ENCODE measurements at places on chromosomes 5 and 9.

DNA sequence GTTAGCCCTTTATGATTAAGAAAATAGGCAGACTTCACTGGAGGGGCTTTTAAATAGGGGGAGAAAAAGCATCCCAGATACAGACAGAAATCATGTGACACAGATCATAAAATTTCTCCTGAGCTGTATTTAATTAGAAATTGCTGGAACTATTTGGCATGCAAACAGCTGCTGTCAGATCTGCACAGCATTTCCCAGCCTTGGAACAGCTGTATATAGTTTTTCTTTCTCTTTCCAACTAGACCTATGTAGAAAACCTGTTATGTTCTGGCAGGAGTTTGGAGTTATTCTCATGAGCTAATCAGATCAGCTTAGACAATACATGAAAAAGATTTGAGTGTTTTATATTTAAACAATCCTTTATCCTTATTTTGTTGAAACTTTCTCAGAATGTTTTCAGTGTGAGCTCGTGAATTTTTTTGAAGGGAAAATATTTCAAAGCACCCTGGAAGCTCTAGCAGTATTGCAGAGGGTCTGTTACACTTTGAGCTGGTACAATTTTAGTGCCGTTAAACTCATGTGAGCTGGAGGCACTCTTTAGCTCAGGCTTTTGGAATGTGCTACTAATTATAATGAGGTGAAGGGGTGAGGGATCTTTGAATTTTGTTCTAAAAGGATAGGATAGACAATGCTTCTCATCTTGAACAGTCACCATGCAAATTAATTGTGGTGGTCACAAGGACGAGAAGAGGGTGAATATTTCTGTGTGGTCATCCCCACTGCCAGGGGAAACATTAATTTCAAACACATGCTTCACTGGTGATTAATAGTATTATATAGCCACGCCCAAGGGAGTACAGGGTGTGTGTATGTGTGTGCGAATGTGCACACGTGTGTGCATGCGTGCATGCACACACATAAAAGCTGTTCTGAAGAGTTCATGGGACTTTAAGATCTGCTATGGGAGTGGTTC is 239.4 kb upstream of the FBXL7 start:
- no peak for DNase-seq

DNA sequence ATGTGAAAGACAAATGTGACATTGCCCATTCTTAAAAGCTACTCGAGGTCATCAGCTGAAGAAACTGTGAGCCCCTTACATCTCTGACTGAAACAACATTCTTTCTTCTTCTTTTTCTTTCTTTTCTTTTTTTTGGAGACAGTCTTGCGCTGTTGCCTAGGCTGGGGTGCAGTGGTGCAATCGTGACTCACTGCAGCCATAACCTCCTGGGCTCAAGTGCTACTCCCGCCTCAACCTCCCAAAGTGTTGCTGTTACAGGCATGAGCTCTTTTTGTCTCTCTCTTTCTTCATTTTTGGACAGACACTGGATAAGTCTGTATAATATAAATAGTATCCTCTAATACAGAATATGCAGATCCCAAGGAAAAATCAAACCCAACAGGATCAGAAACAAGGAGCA is 263.7 kb upstream of the KLF9 start:
- no peak for DNase-seq

GRCh38 chr9:8337834-8338766 is 538.5 kb upstream of the DMAC1 start:
- peak; percentile 4 for DNase-seq

- DNase-seq = peak; percentile 77
Observed at GRCh38 chr5:122076669-122077365, 1.2 kb downstream of the LOX start.

GRCh38 chr9:135878528-135879236 is 28.7 kb downstream of the CAMSAP1 start:
- no peak for DNase-seq

GRCh38 chr9:23581931-23582330 is 244.1 kb downstream of the ELAVL2 start:
- no peak for DNase-seq

GRCh38 chr5:40405996-40406740 is 273.5 kb upstream of the PTGER4 start:
- DNase-seq = no peak

- no peak for DNase-seq
Observed at GRCh38 chr5:150780187-150780692, 1.7 kb downstream of the SMIM3 start.

- peak; percentile 63 for DNase-seq
Observed at GRCh38 chr9:19517202-19517942, 108.6 kb downstream of the ACER2 start.

DNA sequence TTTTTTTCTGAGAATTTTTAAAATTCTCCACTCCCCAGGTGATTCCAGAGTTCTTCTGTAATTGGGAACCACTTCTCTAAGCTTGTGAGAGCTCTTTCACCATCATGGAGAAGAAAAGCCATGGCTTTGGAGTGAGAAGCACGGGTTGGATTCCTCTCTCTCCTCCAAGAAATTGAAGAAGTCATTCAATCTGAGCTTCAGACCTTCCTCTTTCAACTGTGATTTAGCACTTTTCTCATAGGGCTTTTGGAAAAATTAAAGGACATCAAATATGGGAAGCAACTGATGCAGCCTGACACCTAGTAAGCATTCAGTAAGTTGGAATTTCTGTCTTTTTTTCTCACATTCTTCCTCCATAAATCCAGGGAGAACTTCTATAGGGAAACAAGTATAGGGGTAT is 580.4 kb upstream of the KLF4 start:
- DNase-seq = no peak

- DNase-seq = peak; percentile 93
Observed at GRCh38 chr5:80959768-80960442, at the start of gene RASGRF2. TSS of gene RASGRF2 (plus strand) at chr5:80960363. CDS start at chr5:80960739, 376 bp downstream.

DNA sequence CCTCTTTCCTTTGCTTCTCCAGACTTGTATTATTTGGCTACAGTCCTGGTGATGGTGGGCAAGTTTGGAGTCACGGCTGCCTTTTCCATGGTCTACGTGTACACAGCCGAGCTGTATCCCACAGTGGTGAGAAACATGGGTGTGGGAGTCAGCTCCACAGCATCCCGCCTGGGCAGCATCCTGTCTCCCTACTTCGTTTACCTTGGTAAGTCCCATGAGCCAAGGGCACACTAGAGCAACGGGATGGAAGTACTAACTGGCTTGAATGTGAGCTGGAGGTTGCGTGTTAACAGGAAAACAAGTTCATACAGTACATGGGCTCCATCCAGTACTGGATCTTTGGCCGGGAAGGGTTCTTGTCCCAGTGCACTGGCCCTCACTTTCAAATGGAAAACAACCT is 22.9 kb downstream of the SLC22A5 start:
- DNase-seq = no peak

GRCh38 chr5:22390888-22391287 is 462.3 kb downstream of the CDH12 start:
- no peak for DNase-seq

DNA sequence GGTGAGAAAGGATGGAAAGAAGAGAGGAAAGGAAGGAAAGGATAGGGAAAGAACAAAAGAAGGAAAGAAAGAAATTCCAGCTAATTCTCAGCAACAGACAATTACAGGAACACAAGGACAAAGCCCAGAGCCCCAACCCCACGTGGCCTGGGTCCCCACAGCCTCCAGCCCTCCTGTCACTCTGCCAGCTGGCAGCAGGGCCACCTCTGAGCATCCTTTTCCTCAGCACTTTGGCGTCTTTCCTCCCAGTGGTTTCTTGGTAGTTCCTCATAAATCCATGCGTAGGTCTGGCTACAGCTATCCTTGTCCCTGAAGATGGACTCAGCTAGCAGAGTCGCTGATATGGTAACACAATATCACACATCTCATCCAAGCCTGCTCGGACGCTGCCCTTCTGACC is 28.3 kb downstream of the ADAMTS2 start:
- DNase-seq = no peak

- no peak for DNase-seq
Observed at GRCh38 chr9:111180811-111181210, 142.5 kb upstream of the LPAR1 start.

- peak; percentile 82 for DNase-seq
Observed at GRCh38 chr9:94805051-94805489, 78.6 kb downstream of the AOPEP start.

GRCh38 chr5:72225741-72226140 is 94.3 kb downstream of the MRPS27 start:
- DNase-seq = no peak

GRCh38 chr9:136759436-136760325 is 1.6 kb upstream of the LCN8 start:
- DNase-seq = no peak

DNA sequence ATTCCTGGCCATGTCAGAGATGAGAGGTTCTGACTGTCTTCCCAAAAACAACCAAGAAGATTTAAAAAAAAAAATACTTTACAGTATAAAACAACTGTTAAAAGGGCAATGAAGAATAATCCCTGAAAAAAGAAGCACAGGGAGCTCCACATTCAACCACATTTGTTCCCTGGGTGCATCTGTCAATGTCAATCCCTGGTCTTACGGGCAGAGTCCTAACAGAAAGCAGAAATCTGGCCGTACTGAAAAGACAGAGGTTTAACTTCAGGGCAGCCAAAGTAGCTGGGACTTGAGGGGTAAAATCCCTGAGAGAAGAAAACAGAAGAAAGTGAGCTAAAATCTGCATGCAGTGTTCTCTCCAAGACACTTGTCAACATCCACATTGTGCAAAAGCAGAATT is 76.6 kb downstream of the RICTOR start:
- peak; percentile 47 for DNase-seq

DNA sequence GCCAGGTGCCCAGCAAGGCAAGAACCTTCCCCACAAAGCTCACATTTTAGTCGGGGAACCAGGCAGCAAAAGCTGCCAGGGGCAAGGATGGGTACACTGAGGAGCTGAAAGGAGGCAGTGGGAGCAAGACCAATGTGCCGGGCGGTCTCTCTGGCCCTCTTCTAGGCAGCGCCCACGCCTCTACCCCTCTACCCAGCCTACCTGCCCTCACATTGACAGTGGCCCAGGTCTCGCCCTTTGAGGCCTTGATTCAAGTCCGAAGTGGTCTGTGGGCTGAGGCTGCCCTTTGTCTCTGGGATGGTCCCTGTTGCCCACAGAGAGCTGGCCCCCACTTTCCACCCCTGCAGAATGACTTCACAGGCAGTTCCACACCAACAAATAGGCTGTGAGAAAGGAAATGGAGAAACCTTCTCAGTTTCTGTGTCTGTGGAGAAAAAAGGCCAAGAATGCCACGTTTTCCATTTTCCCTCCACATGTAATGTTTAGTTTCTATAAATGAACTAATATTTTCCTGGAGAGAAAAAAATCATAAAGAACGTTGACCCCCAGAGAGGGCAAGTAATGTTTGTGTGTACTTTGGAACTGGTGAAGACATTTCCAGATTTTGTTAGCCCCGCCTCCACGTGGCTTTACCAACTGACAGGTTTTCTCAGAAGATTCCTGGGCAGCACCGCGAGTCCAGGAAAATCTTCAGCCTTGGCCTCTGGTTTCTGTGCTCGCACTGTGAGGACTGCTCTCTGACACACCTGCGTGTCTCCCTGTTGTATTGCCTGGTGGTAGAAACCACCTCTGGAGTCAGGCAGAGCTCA is 57.4 kb upstream of the ANGPTL2 start:
- DNase-seq = no peak

- DNase-seq = no peak
Observed at GRCh38 chr9:16985559-16986348, 115.3 kb upstream of the BNC2 start.

GRCh38 chr5:77282337-77283027 is 72.0 kb downstream of the PDE8B start:
- no peak for DNase-seq

DNA sequence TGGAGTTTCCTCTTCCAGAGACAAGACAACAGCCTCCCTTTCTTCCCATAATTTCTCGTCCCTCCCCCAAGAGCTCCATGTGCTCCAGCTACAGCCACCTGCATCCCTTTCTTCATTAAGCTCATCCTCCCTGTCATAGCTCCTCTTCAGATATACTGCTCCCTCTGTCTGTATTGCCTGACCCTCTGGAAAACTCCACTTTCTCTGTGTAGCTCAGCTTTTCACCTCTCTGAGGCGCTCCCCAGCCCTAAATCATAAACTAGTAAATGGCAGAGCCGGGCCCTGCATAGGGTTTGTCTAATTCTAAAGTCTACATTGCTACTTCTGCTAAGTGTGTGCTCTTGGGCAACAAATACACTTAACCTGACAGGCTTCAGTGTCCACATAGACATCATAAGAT is 8.8 kb upstream of the PLIN2 start:
- no peak for DNase-seq

- no peak for DNase-seq
Observed at GRCh38 chr5:179812997-179813607, 6.4 kb upstream of the MGAT4B start.

Data from NCI-H82 (cell line).